ENCODE measurements at places on chromosomes 5 and 9.

DNA sequence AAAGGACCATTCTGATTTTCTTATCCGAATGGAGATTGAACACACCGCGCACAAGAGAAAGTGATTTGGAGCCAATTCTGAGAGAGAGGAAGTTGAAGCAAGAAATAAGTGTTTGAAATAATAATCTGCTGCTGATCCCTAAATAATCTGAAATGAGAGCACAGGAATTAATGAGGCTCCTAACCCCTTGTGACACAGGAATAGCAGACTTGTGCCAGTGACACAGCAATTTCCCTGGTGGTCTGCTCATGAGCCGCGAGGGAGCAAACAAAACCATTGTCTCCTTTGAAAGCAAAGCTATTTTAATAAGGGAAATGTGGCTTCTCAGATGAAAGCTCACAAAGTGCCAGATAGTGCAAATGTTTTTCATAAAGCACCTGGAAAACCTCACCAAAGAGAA lies 936.1 kb upstream of the WWC1 start:
- no peak for DNase-seq

- DNase-seq, result no peak
These were observed 113.4 kb upstream of the CNTLN start for GRCh38 chr9:17021387-17021970.

DNA sequence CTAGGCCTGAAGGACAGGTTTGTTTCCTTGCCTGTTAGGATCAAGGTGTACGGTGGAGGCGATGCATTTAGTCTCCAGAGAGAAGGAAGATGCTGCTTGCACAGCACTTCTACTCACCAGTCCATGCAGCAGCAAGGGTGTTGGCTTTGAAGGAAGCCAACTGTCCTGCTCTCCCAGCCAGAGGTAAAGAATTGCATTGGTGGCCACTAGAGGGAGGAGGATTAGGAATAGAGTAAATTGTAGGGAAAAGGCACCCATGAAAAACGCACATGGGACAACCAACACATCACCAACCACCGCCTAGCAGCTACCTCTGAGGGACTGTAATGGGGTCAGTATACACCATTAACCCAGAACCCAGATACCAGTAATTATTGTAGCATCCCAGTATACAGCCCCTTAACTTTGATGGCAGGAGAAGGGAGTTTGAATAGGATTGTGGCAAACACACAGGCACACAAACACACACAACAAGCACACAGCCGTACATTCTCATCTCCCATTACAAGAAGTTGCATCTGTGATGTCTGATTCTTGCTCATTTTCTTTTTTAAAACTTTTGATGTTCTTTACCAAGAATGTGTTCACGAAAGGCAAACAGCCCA lies 267.7 kb downstream of the ADAMTS6 start:
- DNase-seq, result peak; percentile 17

DNA sequence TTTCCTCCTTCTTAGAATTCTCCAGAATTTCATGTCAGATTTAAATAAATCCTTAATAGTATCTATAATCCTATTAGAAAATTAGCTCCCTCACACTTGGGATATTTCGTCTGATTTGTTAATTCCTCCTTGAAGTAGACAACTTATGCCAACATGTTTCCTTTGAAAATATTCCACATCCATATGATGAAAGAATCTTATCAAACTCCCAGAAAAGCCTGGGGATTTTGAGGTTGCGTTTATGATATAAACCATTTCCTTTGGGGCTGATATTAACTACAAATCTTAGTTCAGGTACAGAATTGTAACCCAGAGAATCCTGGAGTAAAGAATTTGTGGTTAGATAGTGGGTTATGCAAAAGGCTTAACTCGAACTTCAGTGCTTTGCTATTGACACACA lies 2373.8 kb upstream of the ACO1 start:
- DNase-seq, result no peak

- no peak for DNase-seq
These were observed 123.9 kb downstream of the SEC61B start for GRCh38 chr9:99345942-99346341.

DNA sequence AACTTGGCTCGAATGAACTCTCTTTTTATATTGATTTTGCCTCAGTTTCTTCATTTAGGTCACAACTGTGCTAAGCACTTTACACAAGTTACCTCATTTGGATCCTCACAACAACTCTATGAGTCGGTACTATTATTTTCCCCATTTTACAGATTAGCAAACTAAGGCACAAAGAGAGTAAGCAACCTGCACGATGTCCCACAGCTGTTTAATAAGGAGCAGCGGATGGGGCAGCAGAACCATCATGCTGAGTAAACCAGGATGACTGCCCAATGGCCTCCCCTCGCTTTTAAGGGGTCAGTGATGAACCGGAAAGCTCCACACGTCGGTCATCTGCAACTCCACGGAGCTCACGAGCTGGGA lies 607 bp downstream of the PRELID2 start:
- no peak for DNase-seq

- DNase-seq, result no peak
These were observed 437.7 kb upstream of the KLF4 start for GRCh38 chr9:107927276-107927675.

GRCh38 chr5:58048185-58048925 lies 411.5 kb downstream of the PLK2 start:
- DNase-seq, result no peak
